ENCODE measurements at places on chromosomes 7 and 10.

GRCh38 chr10:130751106-130751840 lies 560.2 kb downstream of the TCERG1L start:
- DNase-seq: no peak

- no peak for DNase-seq
These were observed 33.9 kb upstream of the SLC29A3 start for GRCh38 chr10:71285180-71285545.

DNA sequence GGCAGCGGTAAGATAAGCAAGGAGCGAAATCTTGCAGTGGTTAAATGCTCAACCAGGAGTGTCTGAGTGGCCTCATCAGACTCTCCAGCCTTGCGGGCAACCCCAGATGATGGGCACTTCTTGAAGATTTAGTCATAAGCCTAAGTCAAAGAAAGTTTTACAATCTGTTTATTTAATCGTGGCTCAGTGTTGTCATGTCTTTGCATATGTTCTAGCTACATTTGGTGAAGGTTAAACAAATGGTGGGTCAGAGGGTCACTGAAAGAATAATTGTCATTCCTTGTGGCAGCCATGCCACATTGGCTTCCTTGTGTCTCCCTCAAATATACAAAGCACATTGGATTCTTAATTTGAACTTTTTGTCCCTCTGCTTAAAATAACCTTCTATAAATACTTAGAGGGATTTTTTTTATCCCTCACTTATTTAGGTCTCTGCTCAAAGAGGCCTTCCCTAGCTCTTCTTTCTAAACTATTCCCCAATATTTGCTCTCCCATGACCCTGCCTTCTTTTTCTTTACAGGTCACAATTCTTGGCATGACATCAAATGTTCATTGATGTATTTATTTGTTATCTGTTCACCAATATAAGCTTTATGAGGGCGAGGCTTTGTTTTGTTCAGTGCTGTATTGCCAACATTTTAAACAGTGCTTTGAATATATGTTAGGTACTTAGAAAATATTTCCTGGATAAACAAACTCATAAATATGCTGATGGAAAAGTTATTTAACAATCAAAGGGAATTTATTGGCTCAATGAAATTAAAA lies 68.7 kb downstream of the NEUROD6 start:
- DNase-seq: no peak

DNA sequence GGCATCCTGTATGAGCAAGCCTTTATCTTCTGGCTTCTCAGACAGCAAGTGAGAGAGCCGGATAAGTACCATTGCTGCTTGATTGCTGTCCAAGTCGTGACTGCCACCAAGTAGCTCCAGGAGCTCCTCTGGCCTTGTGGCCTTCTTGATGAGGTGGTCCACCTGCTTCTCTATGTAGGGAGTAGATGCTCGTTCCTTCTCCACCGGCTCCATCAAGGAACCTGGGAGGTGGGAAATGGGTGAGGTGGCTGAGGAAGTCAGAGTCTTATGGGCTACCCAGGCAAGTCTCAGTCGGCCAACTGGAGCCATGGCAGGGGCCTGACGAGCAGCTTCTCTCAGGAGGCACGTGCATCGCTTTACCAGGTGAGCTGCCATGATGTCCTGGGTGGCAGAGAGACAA lies 2.6 kb downstream of the TBRG4 start:
- DNase-seq: no peak

DNA sequence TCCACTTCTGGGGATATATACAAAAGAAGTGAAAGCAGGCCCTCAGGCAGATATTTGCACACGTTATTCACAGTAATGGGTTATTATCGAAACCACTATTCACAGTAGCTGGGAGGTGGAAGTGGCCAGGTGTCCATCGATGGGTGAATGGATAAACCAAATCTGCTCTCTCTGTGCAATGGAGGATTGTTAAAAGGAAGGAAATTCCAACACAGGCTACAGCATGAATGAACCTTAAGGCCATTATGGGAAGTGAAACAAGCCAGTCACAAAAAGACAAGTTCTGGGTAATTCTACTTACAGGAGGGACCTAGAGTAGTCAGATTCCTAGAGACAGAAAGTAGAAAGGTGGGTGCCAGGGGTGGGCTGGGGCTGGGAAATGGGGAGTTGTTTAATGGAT lies 48.5 kb upstream of the BHLHA15 start:
- DNase-seq: no peak

- DNase-seq: no peak
These were observed 448 bp upstream of the GOLGA7B start for GRCh38 chr10:97849103-97849686.

DNA sequence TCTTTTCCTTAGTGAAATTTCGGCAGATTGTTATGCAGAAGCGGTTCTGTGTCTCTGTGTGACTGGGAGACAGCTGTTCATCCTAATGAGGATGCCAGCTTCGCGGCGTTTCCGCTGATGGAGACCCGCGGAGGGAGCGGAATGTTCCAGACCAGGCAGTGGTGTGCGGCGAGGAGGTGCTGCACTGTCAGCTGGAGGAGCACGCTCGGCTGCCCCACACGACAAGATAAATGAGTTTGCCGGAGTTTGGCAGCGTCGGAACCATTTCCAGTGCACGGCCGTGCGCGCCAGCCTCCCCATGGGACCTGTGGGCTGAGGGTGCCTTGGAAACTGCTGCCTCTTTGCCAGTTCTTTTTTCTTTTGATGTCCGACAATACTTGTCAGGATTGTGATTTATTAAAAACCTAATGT lies 64.6 kb downstream of the WDR37 start:
- DNase-seq: no peak

GRCh38 chr7:114981323-114981722 lies 59.4 kb downstream of the MDFIC start:
- DNase-seq: no peak

DNA sequence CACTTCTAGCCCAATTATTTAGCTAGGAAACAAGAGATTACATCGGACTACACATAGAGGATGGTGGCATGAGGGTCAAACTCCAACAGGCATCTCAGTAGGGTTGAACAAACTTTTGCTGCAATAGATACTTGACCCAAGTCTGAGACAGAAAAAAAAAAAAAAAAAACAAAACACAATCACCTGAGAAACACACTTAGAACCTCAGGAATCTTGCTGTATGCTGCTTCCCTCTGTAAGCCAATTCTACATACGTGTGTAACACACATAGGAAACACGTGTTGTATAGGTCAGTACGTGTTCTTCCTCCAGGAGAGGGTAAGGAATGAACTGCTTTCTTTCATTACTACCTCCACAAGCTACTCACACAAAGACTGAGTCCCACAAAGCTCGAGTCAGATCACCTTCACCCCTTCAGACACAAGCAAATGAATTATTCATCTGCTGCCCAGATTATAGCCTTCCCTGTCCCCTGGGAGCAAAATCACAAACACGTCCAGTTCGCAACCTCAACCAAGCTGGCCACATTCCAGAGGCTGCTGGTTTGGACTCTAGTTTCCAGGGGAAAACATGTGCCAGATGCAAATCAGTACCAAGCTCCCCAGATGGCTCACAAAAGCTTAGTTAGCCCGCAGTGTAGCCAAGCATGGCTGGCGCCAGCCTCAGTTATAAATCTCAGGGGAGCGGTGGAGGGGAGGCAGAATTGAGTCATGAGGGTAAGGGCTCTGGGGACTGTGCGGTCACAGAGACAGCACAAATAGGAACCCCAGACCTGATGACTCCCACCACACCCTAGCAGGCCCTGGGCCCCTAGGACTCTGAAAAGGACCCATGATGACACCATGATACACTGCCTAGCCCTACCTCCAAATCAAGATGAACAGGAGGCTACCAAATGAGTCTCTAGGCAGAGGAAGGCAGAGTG lies 15.1 kb downstream of the PSAP start:
- DNase-seq: no peak

- no peak for DNase-seq
These were observed 101.8 kb upstream of the STRIP2 start for GRCh38 chr7:129332254-129333035.

DNA sequence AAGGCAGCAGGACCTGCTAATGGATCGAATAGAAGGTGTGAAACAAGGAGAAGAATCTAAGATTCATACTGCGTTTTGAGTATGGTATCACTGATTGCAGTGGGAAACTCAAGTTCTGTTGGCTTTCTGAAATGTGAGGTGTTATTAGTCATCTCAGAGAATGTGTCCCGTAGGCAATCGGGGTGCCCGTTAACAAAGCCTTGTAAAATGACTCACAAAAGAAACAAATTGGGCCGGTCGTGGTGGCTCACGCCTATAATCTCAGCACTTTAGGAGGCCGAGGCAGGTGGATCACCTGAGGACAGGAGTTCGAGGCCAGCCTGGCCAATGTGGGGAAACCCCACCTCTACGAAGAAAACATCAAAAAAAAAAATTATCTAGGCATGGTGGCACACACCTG lies 118.2 kb upstream of the C7orf33 start:
- DNase-seq: no peak

- DNase-seq: no peak
These were observed 138.2 kb downstream of the RPS24 start for GRCh38 chr10:78171633-78172400.
